Sciatic nerve (tissue), 2 donors: ENCODE measurements at places on chromosomes 2 and 18.
A peak's percentile ranks its signal among the peaks of the same experiment; 100 is the strongest.

GRCh38 chr2:181916726-181917718 is 25.5 kb downstream of the ITPRID2 start:
- DNase-seq: no peak

DNA sequence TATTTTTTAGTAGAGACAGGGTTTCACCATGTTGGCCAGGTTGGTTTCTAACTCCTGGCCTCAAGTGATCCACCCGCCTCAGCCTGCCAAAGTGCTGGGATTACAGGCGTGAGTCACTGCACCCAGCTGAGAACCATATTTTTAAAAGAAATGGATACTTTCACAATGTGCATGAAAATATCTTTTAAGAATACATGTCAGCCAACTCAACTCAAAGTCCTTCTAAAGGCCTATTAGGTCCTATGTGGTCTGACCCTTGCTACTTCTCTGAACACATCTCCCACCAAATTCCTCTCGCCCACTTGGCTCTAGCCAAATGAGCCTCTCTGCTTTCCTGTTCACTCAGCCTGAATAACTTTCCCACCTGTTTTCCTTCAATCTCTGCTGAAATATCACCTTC is 119.6 kb downstream of the MTX2 start:
- DNase-seq: no peak

GRCh38 chr2:64989982-64990614 is 899 bp downstream of the SLC1A4 start:
- DNase-seq: peak; percentile 63

DNA sequence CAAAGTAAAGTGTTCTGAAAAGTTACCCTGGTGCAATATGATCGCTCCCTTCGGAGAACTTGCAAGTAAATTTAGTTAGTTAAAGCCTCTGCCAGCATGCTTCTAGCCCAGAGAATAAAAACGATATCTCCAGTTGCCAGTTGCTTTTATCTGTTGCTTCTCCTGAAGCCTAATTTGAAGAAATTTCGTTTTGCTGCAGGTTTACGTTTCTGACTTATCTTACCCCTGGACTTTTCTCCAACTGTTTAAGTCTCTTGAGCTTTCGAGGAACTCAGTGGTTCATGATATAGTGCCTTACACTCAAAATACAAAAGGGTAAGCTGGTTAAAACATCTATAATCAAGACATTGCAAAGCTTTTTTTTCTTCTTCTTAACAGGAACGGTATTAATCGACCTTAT is 131.1 kb downstream of the FAM161A start:
- DNase-seq: no peak

DNA sequence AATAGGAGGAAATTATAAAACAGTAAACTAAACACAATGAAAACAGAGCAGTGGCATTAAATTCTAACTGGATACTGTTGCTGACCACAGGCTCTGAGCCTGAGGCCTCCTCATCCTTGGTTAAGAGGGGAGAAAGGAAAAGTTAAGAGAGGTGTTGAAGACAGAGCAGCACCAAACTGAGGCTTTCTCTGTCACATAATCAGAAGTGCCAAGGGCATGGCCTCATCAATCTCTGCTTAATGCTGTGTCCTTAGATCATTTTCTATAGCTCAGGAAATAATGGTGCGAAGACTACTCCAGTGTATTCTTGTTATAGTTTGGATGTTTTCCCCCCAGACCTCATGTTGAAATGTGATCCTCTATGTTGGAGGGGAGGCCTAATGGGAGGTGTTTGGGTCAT is 160.9 kb upstream of the SLC1A4 start:
- no peak for DNase-seq

GRCh38 chr2:47520825-47521665 is 118.1 kb downstream of the MSH2 start:
- DNase-seq: peak; percentile 65

DNA sequence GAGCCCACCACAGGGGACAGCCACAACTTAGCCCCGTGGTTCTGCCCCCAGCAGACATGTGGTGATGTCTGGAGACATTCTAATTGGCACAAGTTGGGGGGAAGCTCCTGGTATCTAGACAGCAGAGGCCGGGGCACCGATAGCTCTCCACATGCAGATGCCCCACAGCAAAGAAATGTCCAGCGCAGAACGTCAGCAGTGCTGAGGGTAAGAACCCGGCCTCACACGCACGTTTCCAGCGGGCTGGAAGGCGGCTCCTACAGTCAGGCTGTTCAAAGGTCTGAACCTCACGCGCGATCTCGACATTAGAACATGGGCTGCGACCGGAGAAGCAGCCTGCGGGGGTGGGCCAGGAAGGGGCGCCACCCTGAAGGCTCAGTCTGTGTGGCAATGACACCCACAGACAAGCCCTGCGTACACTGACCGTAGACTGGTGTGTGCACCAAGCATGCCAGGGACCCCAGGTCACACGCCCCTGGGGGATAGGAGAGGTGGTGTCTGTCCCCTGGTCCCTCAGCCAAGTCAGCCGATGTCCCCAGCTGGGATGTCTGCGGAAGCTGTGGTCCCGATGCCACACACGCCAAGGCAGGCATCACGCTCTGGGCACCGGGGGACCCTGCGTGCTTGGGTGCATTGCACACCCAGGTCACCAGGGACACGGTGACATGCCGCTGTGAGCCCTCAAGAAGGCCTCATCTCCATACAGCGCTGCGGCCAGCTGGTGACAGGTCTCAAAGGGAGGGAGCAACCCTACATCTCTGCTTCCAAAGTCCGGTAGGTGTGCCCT is 66.3 kb downstream of the PARD6G start:
- no peak for DNase-seq

- no peak for DNase-seq
These were observed 8.9 kb downstream of the ARHGEF4 start for GRCh38 chr2:130845505-130846085.

GRCh38 chr2:201345625-201346213 is 11.4 kb downstream of the FLACC1 start:
- DNase-seq: no peak

- DNase-seq: no peak
These were observed 26.5 kb upstream of the KCNF1 start for GRCh38 chr2:10885094-10885860.

DNA sequence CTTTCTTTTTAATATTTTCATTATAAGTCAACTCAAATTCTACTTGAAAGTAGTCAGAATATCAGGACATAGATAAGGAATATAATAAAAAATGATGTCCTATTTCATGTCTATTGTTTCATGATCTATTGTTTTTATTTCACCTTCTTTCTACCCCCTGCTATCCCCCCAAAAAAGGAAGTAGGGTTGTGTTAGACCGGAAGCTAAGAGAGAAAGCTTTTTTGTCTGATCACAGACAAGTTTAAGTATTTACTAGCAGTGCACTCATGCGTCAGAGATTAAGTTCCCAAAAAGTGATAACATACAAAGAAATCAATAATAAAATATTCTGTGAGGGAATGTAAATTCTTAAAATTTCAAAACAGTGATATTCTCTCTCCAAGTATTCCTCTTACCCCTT is 447.1 kb upstream of the CNTNAP5 start:
- DNase-seq: no peak

GRCh38 chr2:86331384-86331783 is 6.0 kb downstream of the REEP1 start:
- no peak for DNase-seq

DNA sequence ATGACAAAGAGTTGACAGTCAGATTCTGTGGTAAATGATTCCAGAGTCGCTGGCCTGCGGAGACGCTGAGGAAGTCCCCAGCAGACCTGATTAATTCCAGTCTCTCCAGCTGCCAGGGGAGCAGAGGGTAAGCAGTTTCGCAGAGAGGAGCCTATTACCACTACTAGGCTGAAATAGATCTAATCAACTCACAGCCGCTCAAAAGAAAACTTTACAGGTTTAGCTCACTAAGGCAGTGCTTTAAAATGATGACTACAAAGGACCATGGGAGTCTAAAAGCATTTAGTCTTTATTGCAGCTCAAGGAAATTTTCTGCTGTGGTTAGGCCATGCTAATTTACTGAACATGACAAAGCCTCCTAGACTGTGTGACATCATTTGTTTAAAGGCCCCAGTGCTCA is 445.6 kb upstream of the POU3F3 start:
- no peak for DNase-seq

DNA sequence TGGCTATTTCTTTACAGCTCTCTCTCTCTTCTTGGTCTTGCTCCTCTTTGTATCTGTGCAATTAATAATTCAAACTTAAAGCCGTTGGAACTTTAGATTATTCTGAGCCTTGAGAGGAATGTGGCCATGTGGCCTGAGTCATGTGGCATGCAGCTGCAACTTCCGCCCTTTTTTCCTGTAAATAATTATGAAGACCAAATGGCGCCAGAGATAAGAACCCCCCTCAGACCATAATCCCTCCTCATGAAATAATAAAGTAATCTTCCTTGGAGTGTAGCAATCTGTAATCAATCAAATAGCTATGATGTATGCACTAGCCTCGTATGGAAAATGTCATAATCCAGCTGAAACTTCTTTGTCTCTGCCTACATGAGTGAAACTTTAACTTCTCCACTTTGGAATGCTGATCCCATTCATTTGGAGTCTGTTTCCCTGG is 13.5 kb upstream of the TWSG1 start:
- DNase-seq: no peak

GRCh38 chr18:35935805-35936204 is 36.7 kb upstream of the RMP24 start:
- DNase-seq: no peak

GRCh38 chr2:23457990-23458682 is 73.2 kb downstream of the KLHL29 start:
- DNase-seq: no peak

DNA sequence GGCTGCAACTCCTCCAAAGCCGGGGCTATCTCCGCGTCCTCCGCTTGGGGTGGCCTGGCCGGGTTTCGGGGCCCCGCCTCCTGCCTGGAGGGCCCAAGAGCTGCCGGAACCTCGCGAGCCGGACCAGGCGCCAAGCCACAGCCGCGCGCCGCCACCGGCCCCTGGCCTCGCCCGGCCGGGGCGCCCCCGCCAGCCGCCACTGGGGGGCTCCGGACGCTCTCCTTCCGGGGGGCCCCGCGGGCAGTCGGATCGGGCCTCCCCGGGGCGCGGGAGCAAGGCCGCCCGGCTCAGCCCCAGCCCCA is 17.4 kb upstream of the HAAO start:
- peak; percentile 92 for DNase-seq

DNA sequence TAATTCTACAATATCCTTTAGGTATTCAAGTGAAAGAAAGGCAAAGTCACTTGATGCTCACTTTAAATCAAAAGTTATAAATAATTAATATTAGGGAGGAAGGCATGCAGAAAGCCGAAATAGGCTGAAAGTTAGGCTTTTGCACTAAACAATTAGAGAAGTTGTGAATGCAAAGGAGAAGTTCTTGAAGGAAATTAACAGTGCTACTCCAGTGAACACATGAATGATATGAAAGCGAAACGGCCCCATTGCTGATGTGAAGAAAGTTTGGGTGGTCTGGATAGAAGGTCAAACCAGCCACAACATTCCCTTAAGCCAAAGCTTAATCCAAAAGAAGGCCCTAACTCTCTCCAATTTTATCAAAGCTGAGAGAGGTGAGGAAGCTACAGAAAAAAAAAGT is 103.1 kb upstream of the CXCR4 start:
- no peak for DNase-seq

DNA sequence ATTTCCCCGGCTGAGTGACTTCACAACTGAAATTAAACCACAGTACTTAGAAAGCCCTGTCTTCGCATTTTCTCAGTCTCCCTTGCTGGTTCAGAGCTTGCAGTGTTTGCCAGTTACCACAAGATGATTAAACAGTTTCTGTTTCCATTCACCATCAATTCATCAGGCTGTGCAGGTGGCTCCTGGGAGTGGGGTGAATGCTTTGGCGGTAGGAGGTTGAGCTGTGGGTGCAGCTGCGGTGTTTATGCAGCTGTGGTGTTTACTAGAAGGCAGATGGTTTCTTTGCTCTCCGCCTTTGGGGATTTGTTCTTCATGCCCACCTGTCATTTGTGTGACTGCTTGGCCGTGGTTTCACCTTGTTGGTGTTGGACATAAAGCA is 16.1 kb downstream of the ACOXL start:
- DNase-seq: no peak

GRCh38 chr2:162581959-162582798 is 238.2 kb downstream of the GCA start:
- no peak for DNase-seq

DNA sequence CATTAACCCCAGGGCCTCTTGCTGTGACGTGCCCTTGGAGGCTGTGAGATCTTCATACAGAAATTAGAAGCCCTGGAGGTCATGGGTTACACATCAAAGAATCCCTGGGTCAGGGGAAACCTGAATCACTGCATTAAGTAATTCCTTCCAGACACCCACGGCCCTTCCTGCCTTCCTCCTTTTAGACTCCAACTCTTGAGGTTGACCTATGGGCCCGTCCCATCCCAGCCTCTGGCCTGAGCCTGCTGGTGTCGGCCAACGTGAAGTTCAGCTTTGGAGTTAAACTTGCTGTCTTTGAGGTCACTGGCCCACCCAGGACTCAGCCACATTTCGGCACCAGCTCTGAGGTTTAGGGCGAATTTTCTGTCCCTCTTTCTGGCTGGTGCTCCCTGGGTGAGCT is 198.3 kb downstream of the ACKR3 start:
- DNase-seq: no peak

- DNase-seq: no peak
These were observed 41.3 kb upstream of the ZNF532 start for GRCh38 chr18:58823412-58823811.

GRCh38 chr18:47149457-47150028 is 757 bp downstream of the HDHD2 start:
- DNase-seq: no peak

DNA sequence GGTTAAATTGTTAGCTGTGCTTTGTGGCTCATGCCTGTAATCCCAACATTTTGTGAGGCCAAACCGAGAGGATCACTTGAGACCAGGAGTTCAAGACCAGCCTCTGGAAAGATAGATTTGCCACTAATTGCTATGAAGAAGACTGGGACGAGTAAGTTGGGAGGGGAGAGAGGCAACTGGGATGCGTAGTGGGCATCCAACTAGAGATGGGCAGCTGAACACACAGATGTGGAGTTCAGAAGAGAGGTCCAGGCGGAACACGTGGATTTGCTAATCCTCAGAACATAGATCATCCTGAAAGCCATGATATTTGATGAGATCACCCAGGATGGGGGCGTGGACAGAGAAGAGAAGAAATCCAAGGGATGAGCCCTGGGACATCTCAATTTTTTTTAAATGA is 48.7 kb downstream of the CYP26B1 start:
- no peak for DNase-seq

DNA sequence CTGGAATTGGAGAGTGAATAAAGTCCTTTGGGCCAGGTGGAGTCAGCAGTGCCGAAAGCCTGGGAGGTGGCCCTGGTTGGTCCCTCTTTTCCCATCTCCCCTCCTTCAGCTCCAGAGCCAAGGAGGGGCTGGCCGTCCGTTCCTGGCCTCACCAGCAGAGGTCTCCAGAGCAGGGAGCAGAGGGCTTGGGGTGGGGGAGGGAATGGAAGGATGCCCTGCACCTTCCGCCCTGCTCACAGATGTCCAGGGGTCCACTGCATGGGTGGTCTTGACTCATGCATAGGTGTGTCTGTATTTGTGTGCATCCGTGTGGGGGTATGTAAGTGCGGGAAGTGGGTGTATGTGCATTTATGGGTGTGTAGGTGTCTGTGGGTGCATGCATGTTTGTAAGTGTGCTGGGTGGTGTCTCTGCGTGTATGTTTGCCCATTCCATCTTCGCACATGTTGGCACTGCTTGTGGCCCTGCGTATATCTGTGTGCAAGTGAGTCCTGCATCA is 201.8 kb downstream of the ZFP36L2 start:
- DNase-seq: peak; percentile 89
